Urinary bladder (tissue), 4 donors: ENCODE measurements at places on chromosomes 2 and 18. TPM values are rescaled to one million over a fixed set of nuclear protein-coding genes. Genes with fewer than 3 reads are reported as not detected.

GRCh38 chr2:68319398-68320117, at the start of gene CNRIP1:
Gene CNRIP1 (minus strand): TSS chr2:68319949. CDS start chr2:68319400, 549 bp downstream.
- peak; percentile 61 for DNase-seq

GRCh38 chr2:210195101-210195852, 24.1 kb upstream of the KANSL1L start:
- DNase-seq = no peak

- DNase-seq = no peak
Measured at GRCh38 chr2:59920961-59921360, 632.5 kb downstream of the BCL11A start.

DNA sequence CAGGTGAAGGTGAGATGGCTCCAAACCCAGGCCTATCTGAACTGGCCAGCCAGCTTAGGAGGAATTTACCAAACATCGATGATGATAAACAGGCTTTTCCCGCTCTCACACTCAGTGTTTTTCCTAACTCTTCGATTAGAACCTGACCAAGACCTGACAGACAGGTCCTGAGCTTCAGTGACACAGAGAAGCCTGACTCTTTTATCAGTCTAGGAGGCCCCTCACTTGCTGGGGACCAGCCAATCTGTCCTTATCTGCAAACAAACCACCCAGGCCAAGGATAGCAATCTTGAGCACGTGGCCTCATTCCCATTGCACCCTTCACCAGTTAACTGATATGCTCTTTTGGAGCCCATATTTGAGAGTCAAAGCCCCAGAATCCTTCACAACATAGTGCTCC, 1.9 kb upstream of the ITSN2 start:
- no peak for DNase-seq

GRCh38 chr2:28643911-28644334, 107.7 kb upstream of the PPP1CB start:
- DNase-seq = no peak

DNA sequence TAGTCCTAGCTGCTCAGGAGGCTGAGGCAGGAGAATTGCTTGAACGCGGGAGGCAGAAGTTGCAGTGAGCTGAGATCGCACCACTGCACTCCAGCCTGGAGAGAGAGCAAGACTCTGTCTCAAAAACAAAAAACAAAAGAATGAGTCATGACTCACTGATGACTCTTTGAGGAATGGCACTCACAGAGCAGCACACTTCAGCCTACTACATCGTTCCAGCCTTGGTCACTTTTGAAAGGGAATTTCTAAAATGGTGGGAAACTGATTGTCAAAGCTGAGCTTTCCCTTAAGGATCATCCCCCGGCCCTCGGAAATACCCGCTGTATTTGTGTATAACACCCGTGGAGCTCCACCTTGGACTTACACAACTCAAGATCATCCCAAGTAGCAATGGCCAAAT, 217.3 kb upstream of the HS6ST1 start:
- no peak for DNase-seq

DNA sequence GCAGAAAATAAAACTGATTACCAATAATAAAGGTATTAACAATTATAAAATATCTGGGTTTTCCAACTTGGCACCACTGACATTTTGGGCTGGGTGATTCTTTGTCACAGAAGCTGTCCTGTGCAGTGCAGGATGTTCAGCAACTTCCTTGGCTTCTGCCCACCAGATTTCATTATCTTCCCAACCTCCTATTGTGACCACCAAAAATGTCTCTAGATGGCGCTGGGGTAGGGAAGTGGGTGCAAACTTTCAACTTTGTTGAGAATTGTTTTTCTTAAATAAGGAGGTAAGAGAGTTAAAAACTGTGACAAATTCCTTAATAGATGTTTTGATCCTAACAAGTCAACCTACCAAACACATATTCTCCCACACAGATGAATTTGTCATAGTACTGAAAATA, 90.1 kb downstream of the GAREM1 start:
- no peak for DNase-seq

DNA sequence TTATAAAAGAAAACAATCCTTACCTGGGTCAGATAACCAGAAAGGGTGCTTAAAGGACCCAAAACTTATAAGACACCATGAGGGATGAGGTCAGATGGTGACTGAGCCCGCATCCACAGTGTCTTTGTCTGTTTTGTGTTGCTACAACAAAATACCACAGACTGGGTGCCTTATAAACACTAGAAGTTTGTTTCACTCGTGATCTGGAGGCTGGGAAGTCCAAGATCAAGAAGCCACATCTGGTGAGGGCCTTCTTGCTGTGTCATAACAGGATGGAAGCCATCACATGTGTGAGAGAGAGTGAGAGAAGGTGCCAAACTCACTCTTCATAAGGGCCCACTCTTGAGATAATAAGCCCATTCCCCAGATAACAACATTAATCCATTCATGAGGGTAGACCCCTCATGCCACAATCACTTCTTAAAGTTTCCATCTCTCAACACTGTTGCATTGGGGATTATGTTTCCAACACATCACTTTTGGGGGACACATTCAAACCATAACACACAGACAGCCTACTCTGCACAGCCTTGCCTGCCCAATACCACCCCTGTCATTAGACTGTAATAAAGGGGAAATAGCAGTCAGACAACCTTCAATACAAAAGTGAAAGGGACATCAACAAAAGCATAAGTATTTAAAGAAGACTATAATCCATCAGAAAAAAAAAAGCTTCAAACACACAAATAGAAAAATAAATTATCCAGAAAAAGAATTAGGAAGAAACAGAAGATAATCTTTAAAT, 249.8 kb downstream of the ANAPC1 start:
- DNase-seq = no peak

GRCh38 chr18:8989017-8989416, 113.5 kb upstream of the NDUFV2 start:
- DNase-seq = no peak

GRCh38 chr2:108571286-108571685, 37.0 kb downstream of the LIMS1 start:
- no peak for DNase-seq

DNA sequence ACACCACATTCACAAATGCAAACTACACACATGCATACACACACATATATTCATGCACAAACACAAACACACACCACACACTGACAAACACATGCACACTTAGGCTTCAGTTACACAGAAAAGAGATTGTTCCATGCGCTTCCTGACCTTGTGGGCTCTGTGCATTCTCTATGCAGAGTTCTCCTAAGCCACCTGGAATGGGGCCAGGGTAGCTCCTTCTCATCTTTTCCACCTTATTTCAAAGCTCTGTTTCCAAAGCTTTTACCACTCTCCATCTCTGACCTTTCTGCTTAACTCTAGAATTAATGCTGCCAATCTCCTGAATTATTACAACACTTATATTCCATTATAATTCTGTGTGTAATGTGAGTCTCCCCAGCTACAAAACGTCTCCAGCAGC, 522.3 kb upstream of the MYT1L start:
- no peak for DNase-seq

DNA sequence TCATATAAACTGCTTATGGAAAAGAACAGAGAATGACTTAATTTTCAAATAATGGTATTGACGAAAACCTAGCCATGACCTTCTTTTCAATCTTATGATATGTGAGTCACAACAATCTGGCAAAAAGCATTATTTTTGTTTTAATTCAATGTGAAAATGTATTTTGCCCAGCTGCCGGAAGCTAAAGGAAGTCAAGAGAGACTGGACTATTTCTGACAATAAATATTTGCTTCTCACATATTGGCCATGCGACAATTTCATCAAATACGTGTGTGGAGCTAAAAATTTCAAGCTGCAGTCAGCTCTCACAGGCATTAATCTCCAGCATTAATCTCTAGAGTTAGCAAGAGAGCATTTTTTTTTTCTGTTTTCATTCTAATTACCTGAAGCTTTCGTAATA, 881.0 kb downstream of the CPS1 start:
- no peak for DNase-seq

DNA sequence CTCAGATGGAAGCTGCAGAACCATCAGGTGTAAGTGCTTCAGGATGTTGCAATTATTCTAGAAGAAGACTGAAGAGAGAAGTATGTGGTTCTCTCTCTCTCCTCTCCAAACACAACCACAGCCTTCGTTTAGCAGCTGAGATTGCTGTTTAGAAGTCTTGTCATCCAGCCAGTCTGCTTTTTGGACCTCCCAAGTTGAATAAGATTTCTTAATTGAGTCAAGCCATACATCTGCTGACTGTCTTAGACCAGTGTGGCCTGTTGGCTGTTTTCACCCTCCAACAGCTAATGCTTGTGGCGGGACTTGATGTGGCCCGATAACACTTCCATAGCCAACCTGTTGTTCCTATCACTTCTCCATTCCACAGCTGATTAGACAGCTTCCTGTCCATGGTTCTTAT, 91.3 kb upstream of the TMEM17 start:
- no peak for DNase-seq

DNA sequence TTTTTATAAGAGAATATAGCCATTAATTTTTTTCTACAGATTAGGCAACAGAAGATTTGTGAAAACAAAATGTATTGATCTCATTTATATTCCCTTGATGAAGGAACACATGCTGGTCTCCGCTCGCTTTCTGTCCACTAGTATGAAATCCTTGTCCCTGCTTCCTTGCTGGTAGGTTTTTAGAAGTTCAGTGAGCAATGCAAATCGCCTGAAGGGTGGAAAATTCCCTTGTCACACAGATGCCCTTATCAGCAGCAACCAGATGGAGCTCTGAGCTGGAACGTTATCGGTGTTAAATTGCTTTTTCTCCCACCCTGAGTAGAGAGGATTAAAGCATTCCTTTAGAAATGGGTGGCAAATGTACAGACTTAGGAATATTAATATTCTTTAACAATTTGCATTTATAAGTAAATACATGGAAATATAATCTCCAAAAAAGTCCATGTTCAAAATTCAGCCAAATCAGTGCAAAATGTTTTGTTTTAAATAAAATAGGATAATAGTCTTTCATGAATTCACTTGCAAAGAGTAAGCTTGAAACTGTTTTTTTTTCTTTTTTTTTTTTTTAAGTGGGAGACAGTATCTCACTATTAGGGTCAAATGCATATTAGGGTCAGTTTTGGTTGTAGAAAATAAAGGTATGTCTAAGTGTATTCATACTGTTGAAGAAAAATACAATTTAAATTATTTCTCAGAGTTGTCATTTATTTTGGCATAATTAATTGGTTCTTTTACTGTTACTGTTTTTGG, 164.0 kb upstream of the MYO3B start:
- DNase-seq = no peak

- no peak for DNase-seq
Measured at GRCh38 chr2:31347750-31348149, 66.8 kb downstream of the XDH start.

GRCh38 chr2:203018181-203018580, 3.5 kb downstream of the NBEAL1 start:
- DNase-seq = no peak

DNA sequence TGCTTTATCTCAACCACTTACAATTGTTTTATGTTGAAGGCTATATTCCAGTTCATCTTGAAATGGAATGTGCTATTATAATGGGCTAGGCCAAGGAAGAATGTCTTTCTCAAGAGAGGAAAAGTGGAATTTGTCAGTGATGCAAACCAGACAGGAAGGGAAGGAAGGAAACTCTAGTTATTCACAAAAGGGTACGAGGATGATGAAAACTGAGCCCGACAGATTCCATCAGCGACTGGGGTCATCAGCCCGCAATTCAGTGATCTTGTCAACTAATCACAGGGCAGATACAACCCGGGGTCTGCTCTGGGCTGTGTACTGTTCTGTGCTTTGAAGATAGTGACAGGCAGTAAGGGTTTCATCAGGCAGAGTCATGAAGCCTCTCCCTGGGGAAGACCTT, 23.4 kb upstream of the LYPD6 start:
- no peak for DNase-seq

Gene LOXHD1
- total RNA-seq = 1.2 TPM

Gene SERPINB11
- total RNA-seq = 3.5 TPM

Gene FNDC4
- 7.0 TPM for total RNA-seq

Gene ASAP2
- total RNA-seq = 34.8 TPM

Gene PTGR3
- 20.8 TPM for total RNA-seq

Gene ATG16L1
- total RNA-seq = 29.5 TPM

Gene FSIP2
- total RNA-seq = 13.9 TPM
